ENCODE measurements at places on chromosomes 2 and 18.

GRCh38 chr2:145494441-145494840 lies 974.5 kb upstream of the ZEB2 start:
- DNase-seq, result no peak

DNA sequence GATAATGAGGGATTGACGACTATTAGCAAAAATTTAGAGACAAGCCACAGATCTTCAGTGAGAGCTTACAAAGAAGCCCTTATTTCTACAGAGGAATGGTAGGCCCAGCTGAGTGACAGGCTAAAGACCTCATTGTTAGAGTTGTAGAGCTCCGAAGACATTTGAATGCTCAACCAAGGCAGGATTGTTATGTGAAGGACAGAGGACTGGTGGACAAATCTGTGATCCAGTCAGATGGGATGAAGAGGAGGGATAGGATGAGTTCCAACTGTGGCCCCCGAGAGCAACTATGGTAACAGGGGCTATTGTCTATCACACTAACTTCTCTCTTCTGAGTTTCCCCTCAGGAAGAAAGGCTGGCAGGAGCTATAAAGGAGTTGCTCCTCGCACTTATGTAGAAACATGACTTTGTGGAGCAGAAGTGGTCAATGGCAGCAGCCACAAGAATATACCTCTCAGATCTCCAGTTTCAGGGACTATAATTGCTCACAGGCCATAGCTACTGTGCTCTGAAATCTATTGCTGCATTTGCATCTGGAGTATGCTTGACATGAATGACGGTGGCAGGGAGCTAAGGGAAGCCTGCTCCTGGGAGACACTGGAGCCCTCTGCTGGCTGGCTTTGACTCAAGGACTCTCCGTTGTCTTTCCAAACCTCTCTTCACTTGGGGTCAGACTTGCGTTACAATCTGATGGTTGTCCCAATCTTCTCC lies 50.3 kb upstream of the GREB1L start:
- peak; percentile 49 for DNase-seq

DNA sequence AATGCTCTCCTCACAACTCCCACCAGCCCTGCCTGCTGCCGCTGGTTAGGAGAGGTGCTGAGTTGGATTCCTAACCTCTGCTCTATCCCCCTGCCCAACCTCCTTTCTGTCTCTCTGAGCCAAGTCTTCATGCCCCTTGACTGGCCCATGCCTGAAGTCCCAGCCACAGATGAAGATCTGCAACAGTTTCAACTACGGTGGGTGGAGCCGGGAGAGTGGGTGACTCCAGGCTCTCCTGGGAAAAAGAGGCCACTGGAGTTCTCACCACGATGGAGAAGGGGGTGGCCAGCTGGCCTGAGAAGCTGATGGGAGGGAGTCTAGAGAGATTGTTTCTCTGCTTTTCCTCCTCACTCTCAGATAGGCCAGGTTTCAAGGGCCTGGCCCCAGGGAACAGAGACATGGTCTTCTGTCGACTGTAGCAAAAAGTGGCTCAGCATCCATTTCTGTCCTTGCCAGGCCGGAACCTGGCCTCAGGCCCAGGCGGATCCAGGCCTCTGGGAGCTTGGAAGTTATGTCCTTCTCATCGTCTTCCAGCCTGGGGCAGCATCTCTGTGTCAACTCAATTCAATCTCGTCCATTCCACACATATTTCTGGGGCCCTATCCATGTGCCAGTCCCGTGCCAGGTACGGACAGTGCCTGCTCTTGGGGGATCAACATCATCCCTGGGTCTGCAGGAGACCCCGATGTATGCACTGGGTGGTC lies 75.3 kb downstream of the INHBB start:
- no peak for DNase-seq

GRCh38 chr2:238113611-238114010 lies 13.5 kb downstream of the ESPNL start:
- DNase-seq, result no peak

DNA sequence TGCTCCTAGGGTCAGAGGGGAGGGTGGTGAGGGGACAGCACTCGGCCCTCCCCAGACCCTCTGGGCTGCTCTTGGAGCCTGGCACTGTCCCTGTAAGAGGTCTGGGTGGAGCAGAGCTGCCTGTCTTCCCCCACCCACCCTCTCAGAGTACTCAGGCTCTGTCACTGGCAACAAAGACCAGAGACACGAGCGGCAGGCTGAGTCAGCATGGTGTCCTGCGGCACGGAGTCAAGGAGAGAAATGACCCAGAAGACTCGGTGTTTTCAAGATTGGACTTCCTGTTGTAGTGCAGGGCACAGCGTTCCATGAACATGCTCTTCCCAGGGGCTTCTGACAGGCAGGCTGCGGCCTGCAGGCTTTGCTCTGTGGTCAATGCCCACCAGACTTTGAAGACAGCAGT lies 19.9 kb downstream of the SIGLEC15 start:
- no peak for DNase-seq

- DNase-seq, result no peak
Measured at GRCh38 chr2:59080451-59081181, 839.5 kb upstream of the FANCL start.

- DNase-seq, result no peak
Measured at GRCh38 chr2:51490576-51491234, 458.8 kb upstream of the NRXN1 start.

GRCh38 chr18:6569813-6570212 lies 155.1 kb upstream of the L3MBTL4 start:
- no peak for DNase-seq

DNA sequence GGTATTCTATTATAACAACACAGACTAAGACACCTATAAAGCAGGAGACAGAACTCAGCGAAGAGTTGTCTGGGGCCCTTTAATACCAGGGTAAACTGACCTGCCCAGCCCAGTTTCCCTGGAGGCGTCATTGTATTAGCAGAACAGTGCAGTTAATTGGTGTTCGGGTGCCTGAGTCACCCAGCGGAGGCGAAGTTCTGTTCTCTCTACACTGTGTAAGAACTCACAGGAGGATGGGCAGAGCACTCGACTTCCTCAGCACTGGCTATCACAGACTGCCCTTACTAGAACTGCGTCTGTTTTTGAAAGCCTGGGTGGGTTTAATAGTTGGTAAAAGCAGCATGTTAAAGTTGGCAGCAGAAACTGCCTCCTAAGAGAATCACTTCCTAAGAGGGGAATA lies 106.5 kb upstream of the ATP8B1 start:
- DNase-seq, result no peak

GRCh38 chr2:33583194-33583938 lies 15.7 kb downstream of the FAM98A start:
- peak; percentile 14 for DNase-seq

GRCh38 chr2:231960810-231961348 lies 634 bp upstream of the DIS3L2 start:
- no peak for DNase-seq

All from stimulated activated CD4-positive, alpha-beta T cell treated with anti-CD3 and anti-CD28 coated beads, Interleukin-15, amount 100 ng/mL, for 24 hours (primary cell).